ENCODE measurements at places on chromosomes 1 and 21.

- no peak for DNase-seq
These were observed 161.3 kb downstream of the NEK7 start for GRCh38 chr1:198318085-198318484.

DNA sequence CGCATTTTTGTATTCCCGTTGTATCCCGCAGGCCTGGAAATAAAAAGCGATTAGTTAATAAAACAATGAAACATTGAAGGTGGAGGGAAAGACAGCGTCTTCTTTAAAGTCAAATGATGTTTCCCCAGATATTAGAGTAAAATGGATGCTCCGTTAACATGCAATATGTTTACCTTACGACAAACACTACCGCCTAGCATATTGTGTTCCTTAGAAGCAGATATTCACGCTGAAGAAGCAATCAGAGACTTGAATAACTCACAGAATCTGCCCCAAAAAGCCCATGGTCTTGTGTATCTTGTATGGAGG, 583 bp upstream of the B4GALT3 start:
- no peak for DNase-seq

GRCh38 chr1:175273376-175274031, 80.9 kb upstream of the KIAA0040 start:
- no peak for DNase-seq

DNA sequence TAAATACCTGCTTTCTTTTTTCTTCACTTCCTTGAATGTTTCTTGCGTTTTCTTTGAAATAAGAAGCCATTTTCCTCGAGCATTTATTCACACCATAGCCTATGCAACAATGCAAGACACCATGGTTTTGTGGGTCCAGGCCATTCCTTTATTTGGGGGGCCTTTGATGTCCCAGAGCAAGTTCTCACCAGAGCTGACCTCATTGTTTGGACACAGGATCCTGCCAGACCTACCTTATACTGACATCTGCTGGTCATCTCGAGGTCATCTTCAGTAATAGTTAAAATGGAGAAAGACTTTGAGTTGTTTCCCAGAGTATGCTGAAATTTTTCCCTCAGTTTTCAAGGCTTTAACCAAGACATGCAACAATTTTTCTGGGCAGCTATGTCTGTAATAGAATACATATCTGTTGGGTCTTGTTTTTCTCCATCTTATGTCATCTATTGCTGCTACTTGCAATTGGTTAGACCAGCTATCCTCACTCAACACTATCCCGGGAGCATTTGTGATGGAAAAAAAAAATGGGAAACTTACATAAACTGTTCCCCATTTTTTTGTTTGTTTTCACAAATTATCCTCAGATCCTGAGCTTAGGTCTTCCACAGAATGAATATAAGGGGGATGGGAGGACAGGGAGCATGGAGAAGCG, 34.0 kb upstream of the BACE2 start:
- no peak for DNase-seq

GRCh38 chr1:50929376-50929958, 30.6 kb downstream of the FAF1 start:
- DNase-seq = no peak

All from stimulated activated CD4-positive, alpha-beta T cell treated with anti-CD3 and anti-CD28 coated beads, Interleukin-2, amount 100 ng/mL, for 4 hours (primary cell).